ENCODE measurements at places on chromosomes 11 and 22.

- DNase-seq = no peak
Measured at GRCh38 chr11:46669711-46670139, 30.7 kb downstream of the ARHGAP1 start.

GRCh38 chr11:33291004-33291777 lies 34.0 kb downstream of the HIPK3 start:
- DNase-seq = no peak

DNA sequence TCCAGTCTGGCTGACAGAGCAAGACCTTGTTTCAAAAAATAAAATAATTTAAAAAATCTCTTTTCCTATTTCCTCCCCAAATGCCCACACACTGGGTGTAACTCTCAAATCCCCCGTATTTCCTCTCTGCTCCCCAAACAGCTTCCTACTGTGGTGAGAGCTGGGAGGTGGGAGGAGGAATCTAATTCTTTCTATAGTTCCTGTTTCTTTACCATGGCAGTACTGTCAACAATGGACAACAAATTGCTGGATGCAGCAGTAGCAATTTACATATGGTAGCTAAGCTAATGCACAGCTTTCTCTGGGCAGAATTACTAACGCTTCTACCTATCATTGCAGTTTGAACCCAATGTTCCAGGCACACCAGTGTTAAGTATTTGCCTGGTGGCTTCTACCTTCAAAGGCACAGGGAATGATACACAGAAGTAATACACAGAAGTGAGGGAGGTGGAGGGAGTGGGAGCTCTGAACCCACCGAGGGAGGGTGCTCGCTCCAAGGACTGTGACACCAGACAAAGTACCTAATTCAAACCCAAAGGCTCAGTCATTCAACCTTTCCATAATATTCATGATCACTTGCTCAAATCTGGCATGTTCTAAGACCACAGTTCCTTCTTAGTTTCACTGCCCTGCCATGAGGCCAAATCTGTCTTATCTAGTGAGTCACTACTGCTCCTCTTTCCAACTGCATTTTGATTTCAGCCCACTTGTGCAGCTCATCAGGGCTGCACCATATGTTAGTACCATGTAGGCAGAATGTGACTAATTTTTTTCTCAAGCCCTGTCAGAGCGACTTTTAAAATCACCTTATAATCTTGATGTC lies 37.9 kb downstream of the CELF1 start:
- no peak for DNase-seq

DNA sequence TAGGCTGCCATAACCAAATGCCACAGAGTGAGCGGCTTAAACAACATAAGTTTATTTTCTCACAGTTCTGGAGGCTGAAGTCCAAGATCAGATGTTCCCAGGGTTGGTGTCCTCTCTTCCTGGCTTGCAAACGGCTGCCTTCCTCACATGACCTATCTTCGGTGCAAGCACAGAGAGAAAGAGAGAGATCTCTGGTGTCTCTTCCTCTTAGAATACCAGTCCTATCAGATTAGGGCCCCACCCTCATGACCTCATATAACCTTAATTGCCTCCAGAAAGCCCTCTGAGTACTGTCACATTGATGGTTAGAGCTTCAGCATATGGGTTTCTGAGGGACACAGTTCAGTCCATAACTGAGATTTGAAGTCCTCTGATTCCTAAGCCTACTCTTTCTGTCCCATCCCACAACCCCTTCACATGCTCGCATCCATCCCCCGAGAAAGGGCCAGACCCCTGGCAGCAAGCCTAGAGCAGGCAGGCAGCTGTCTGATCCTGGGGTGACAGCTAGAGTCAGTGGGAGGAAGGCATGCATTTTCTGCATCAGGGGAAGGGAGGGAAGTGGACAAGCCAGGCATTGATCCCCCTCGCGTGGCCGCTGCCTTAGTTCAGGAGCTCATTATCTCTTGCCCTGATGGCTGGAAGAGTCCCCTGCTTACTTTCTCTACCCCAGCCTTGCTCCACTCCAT lies 114.1 kb downstream of the FAR1 start:
- no peak for DNase-seq

DNA sequence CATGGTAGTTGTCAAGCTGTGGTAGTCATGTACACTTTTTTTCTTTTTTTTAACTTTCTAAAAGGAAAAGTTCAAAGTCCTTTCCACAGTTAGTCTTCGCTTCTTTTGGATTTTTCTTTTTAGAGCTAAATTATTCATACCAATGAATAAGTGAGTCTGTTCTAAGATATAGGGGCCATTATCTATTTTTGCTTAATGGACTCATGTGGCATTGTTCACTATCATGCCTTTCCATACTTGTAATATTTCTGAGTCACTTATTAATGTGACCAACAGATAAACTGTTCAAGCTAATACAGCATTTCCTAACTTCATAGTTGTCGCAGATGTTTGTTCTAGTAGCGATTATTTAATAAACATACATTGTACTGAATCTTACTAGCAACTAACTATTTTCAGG lies 8.0 kb upstream of the B3GNT6 start:
- no peak for DNase-seq
